Stimulated activated CD4-positive, alpha-beta T cell treated with anti-CD3 and anti-CD28 coated beads, Interleukin-12 subunit alpha, Interleukin-12 subunit beta, amount 100 ng/mL, for 24 hours (primary cell): ENCODE measurements at places on chromosomes 12 and 14.

DNA sequence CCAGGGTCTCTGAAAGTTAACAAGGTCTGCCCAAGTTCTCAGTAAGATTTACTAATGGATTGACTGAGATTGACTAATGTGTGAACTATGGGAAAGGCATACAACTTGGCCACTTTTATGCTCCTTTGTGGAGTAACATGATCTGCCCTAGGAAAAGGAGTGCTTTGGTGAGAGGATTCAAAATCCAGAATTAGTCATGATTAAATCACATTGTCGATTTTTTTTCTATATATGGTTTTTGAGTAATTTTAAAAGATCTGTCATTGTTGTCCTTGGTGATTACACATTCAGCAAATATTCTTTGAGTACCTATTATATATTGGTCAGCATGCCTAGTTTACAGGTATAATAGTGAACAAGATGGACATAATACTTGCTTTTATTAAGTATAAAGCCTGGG lies 147.7 kb upstream of the SYT10 start:
- DNase-seq, result no peak

GRCh38 chr12:5650281-5650680 lies 218.4 kb downstream of the NTF3 start:
- DNase-seq, result no peak

- no peak for DNase-seq
Observed at GRCh38 chr14:22836301-22837113, at the start of gene MMP14. MMP14 (plus strand) TSS chr14:22836585; CDS start chr14:22836818, 233 bp downstream.

- DNase-seq, result no peak
Observed at GRCh38 chr14:99511421-99512109, 30.4 kb downstream of the CCNK start.

DNA sequence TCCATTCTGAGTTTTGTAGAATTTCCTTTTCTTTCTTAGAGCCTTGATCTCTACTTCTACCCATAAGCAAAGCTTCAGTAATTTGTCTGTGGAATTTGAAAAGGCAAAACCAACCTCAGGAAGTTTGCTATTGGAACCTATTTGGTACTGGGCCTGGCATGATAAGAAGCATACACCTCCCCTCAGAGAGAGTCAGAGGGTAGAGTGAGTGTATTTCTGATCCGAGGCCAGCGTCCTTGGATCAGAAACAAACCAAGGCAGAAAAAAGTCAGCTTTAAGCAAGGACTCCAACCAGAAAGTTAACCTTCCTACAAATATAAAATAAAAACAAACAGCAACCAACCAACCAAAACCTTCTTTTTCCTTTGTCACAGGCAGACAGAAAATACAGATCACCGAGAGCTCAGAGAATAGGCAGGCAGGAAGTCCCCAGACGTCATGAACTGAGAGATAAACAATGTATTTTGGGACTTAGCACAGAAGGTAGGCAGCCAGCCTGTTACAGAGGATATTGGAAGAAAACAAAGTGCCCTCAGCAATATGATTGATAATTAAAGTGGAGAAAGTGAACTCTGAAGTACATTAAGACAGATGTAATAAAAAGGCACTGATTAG lies 141.5 kb downstream of the NEDD1 start:
- no peak for DNase-seq

- DNase-seq, result no peak
Observed at GRCh38 chr14:75406856-75407255, 21.0 kb upstream of the JDP2 start.

- no peak for DNase-seq
Observed at GRCh38 chr12:110743571-110744093, 941 bp upstream of the PPP1CC start.

DNA sequence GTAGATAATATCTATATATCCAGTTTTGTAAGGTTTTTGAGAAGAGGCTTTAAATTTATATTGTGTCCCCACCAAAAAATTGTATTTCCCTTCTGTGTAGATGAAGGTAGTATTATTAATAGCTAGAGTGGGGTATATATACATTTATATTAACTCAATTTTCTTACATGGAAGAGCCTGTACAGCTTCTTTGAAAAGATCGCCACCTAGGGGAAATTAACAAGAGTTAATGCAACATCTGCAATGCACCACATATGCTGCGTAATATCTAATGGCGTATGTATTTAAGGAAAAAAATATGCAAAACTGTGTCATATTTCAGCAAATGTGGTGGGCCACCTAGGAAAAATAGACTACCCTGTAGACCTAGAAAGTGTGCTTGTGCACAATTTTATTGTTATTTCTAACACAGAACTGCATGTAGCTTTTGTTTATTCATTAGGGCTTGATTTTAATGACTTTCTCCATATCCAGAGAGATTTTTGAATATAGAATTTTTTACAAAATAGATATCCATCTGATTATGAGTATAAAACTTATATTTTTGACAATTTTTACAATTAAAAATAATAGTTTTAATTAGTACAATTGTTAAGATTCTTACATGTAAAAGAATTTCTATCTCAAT lies 14.0 kb downstream of the CCER1 start:
- DNase-seq, result no peak

DNA sequence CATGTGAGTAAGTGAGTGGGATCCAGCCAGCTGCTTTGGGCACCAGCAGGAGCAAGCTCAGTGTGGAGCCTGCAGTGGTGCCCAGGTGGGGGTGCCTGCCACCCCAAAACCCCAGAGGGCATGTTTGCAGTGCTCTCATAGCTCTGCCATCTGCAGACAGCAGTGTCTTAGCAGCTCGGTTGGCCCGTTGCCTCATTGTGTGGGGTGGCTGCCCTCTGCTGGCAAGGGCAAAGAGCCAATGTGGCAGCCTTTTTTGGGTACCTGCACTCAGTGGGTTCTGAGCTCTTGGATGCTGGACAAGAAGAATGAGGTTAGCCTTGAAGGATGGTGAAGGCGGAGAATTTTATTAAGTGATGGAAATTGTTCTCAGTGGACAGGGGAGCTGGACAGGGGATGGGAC lies 52.3 kb downstream of the NEUROD4 start:
- peak; percentile 61 for DNase-seq

- no peak for DNase-seq
Observed at GRCh38 chr12:49404956-49405355, 37.7 kb downstream of the SPATS2 start.

DNA sequence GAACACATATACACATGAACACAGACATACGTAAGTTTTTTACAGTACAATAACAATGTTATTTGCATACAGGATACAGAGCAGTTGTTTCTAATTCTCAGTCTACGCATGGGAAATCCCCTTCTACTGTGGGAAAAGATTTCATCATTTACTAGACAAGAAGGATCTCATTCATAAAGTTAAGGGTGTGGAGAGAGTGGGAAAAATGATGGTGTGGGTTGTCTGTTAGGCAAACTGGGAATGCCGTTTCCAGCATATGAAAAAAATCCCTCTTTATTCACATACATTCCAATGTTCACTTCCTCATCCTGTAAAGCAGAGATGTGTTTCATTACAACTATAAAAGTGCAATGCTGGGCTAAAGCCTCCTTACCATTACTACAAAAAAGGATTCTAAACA lies 120.9 kb downstream of the SINHCAF start:
- no peak for DNase-seq

DNA sequence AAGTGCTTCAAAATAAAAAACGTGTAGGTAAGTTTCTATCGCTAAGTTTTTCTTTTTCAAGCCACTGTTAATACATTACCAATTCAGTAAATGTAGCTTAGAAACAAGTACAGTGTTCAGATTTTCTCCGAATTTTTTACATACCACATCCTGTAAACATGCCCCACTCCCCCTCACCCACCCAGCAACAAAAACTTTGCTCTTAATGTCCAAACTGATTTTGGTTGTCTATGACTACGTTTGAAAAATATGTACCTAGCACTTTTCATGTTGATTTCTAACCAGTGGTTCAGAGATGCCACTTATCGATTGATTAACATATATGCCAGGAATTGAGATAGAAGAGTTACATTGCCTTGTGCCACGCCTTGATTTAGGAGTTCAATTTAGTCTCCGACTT lies 663 bp upstream of the LIN7A start:
- DNase-seq, result no peak

GRCh38 chr14:83196236-83196635 lies 1662.6 kb upstream of the SEL1L start:
- no peak for DNase-seq

DNA sequence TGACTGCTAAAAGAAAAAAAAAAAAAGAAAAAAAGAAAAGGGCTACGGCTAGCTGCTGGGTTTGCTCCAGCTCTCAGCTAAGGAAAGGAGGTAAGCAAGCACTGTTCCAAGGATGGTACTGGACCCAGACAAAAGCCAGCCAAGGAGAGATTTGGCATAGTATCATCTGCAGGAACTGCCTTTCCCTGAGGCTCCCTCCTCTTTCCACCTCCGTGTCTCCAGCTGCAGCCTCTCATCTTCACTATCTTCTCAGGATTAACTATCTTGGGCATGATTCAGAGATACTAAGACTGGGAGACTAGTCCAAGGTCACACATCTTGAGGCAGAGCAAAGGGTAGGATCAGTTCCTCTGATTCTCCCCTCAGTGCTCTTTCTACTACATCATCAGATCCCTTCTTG lies 6.0 kb downstream of the KITLG start:
- DNase-seq, result no peak
